A549 (cell line): ENCODE measurements at places on chromosomes 16 and 17. TPM values are rescaled to one million over a fixed set of nuclear protein-coding genes. Genes with fewer than 3 reads are reported as not detected.
A peak's percentile ranks its signal among the peaks of the same experiment; 100 is the strongest.

DNA sequence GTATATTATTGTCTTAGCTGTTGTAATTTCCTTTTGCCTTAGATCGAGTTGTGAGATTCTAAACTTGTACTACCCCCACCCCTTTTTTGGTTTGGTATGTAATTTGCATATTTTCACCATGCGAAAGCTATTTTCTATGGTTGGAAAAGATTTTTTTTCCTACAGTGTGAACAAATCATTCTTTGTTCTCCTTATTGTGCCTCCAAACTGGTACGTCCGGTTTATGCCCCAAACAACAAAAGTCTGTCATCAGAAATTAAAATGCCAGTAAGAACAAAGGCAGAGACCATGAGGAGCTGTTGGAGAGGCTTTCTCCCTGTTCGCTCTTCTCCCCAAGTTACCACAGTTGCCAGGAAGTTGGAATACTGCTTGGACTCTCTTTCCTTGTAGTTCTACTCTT lies 66.1 kb downstream of the BCAS3 start:
- no peak for DNase-seq

DNA sequence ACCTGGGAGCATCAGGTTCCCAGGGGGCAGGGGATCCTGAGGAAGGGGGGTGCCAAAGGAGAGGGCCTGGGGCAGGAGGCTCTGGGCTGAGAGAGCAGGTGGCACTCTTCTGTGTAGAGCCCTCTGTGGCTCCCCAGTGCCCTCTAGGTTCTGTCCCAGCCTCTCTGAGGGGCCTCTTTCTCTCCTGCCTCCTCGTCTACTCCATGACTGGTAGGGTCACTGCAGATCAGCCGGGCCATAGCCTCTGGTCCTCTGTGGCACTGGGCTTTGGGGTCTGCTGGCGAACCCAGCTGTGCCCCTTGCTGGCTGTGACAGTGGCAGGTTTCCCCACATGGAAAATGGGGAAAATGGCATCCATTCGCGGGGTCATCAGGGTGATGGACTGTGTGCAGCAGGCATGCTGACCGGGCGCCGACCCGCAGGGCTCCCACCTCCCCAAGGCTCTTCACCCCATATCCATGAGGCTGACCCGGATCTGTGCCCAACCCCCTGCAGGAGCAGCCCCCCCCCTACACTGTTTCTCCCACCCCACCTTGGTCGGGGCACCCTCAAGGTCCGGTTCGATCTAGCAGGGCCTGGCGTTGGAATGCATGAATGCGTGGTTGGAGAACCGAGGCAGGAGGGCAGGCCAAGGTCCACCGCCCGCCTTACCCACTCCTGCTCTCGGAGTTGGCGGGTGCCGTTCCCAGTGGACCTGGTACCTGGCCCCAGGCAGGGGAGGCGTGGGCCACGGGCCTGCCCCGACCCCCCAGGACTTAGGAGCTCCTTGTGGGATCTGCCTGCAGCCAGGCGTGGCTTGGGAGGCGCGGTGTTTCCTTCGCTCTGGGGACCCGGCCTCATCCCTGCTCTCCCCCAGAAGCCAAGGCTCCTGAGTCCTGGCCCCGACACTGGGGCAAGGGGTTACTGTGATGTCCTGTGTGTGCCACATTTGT lies 6.5 kb downstream of the GLIS2 start:
- DNase-seq: no peak

DNA sequence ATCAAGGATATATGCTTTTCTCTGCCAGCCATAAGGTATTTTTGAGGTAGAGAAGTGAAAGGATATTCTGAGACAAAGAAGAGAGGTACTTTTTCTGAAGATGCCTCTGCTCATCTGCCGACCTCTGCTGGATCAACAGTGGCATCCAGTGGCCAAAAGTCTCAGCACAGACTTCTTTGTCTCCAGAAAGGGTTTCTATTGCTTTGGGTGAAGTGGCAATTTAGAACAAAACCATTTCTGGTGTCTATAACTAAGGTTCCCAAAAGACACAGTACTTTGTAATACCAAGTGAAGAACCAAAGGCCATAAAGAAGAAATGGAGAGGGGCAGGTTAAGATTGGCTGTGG lies 155.2 kb upstream of the C17orf78 start:
- no peak for DNase-seq

DNA sequence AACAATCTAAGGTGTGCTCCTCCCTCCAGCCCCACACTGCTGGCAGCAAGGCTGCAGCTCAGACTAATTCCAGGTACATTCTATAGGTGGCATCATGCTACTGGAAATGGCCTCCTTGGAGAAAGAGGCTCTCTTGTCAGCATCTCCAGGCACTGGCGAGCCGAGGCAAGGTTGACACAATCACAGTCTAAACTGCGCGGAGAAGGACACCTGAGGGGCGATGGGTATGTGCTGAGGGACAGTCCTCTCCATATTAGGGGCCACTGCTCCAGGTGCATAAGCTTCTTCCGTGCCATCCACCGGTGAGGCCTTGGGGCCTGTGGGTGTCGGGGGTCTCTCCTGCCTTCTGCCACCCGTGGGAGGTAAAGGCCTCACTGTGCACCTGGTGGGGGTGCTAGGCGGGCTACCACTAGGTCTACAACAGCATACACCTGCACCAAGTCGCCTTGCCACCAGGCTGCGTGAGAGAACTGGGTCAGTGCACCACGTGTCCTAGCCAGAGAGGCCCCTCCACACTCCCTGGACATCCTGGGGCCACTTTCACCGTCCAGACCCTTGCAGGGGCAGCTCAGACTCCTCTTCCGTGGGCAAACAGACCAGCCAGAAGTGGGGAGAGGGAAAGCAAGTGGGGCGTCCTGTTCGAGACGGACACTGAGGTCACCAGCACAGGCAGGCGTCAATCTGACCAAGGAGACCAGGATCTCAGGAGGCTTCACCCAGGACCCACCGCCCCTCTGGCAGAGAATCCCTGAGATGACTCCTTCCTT lies 12.1 kb upstream of the CBX8 start:
- peak; percentile 90 for DNase-seq

Gene HS3ST3B1
- 0.11 to 0.18 TPM (median 0.15 TPM) in 3 replicates for polyA plus RNA-seq

DNA sequence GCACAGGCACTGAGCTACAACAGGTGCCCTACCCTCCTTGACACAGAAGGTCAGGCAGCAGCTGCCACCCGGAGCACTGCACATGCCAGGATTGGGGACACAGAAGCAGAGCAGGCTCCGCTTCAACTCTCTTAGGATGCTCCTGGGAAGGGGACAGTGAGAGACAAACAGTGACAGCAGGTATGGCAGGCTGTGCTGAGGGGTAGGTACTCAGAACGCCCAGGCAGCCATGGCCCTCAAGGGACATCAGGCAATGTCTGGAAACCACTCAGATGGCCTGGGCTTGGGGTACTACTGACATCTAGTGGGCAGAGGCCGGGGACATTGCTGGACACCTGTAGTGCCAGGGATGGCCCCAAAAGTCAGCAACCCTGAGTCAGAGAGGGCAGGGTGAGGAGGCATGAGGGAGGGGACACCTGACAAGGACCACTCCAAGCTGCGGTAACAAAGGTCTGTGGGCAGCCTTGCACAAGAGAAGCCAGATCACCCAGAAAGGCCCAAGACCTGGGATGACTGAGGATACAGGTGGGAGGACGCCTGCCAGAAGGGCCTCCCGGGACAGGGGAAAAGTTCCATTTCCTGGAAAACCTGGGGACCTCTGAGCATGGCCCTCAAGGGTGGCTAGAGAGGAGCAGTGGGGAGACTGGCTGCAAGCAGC lies 21.2 kb downstream of the PEMT start:
- DNase-seq: peak; percentile 80

GRCh38 chr17:3944485-3945388 lies 19.5 kb downstream of the ATP2A3 start:
- DNase-seq: peak; percentile 36

- DNase-seq: no peak
Observed at GRCh38 chr16:48965386-48965785, 316.3 kb downstream of the CBLN1 start.

Gene KIF19
- not detected in 3 replicates for polyA plus RNA-seq

Gene UNC119
- polyA plus RNA-seq: 22.8 to 27.8 TPM (median 26.0 TPM) in 3 replicates

Gene TMEM88
- polyA plus RNA-seq: 0.17 to 0.73 TPM (median 0.33 TPM) in 3 replicates

DNA sequence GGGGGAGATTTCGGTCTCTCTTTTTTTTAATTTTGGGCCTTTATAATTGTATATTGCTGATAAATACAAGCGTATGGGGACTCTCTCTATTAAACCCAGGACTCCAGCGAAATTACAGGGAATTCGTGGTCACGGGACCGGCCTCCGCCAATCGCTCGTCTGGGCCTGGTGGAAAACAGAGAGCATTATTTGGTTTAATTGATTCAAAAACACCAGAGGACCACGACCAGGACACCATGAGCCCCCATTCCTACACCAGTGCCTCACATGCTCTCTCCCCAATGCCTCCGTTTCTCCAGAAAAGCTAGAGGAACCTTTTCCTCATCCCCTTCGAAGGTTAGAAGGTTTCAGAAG lies at the start of gene HOXB2:
TSS of gene HOXB2 (minus strand) at position 88 of the 354 bp plus-strand sequence. CDS start 198 bp downstream, outside the sequence.
- no peak for DNase-seq

DNA sequence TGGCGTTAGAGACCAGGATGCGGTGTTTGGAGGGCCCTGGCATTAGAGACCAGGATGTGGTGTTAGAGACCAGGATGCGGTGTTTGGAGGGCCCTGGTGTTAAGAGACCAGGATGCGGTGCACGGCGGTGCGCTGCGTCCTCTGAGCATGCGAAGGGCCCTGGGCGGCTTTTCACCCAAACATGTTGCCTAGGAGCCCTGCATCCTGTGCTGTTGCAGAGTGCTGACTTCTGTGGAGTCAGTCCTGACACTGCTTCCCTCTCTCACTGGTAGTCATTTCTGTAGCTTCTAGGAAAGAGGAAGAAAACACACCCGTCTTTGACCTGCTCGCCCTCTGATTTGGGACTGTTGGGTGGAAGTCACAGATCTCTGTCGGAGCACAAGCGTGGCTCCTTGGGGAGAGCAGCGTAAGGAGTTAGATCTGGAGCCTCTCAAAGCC lies 141.2 kb downstream of the LAT start:
- DNase-seq: no peak

Gene ASIC2
- polyA plus RNA-seq: 1.5 to 1.9 TPM (median 1.6 TPM) in 3 replicates

- no peak for DNase-seq
Observed at GRCh38 chr17:13743906-13744305, 142.2 kb upstream of the HS3ST3A1 start.

GRCh38 chr17:72099919-72100318 lies 20.9 kb upstream of the SOX9 start:
- no peak for DNase-seq

DNA sequence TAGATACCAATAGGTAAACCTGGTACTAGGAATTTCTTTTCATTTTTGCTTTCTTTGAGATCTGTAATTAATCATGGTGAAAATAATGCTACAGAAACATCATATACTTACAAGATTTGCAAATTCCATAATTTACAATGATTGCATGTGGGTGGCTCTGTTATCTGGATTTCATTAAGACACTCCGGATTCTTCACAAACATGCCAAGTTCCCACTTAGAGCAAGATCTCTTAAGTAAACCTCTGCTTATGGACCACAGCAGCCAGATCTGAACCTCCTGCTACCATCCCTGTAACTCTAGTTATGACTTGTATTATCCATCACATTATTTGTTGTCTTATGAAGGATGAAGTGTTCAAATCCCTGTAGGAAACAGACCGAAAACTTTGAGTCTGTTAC lies 424.7 kb downstream of the CDH13 start:
- DNase-seq: no peak

GRCh38 chr17:81608605-81609004 lies 28.3 kb downstream of the NPLOC4 start:
- no peak for DNase-seq

Gene TAT
- 0.03 to 0.06 TPM (median 0.05 TPM) in 3 replicates for polyA plus RNA-seq

DNA sequence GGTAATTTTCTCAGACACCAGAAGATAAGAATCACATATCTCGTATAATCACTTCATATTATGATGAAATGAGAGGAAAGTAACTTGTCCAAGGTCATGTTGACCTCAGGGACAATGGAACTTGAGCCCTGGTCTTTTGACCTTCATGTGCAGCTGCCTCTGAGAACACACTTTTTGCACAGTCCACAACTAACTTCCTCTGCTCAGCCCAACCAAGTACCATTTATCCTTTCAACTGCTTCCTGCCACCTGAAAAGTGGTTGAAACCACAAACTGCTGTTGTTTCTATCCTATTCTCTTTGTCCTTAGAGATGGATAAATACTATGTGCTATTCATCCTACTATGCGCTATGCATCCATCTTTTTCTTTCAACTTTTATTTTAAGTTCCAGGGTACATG lies 2.3 kb upstream of the CCL1 start:
- no peak for DNase-seq

Gene ARL5C
- polyA plus RNA-seq: not detected in 3 replicates

Gene IL21R
- 0.04 TPM in 3 replicates for polyA plus RNA-seq

DNA sequence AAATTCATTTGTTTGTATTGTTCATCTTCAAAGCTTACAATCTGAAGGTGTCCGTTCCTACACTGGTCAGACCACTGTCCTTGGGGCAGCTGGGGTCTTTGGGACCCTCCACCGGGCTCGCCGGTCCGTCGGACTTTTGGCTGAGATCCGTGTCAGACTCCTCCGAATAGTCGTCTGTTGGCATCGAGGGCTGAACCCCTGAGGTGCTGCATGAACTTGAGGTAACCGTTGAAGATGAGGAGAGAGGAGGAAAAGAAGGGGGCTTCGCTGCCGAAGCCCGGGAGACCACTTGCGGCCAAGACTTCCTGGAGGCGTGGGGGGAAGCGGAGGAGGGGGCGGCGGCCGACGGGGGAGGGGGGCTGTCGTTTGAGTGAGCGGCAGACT lies 260.8 kb downstream of the ZFHX3 start:
- DNase-seq: no peak

DNA sequence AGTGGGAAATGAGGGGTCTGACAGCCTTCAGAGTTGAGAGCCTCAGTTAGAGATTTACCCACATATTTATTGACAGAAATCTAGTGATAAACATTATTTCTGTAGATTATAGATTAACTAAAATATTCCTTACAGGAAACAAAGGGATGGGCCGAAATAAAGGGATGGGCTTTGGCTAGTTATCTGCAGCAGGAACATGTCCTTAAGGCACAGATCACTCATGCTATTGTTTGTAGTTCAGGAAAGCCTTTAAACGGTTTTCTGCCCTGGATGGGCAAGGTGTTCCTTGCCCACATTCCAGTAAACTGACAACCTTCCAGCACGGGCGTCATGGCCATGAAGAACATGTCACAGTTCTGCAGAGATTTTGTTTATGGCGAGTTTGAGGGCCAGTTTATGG lies 154.8 kb upstream of the TOM1L1 start:
- no peak for DNase-seq

Gene CALB2
- polyA plus RNA-seq: 4.6 to 10.1 TPM (median 6.4 TPM) in 3 replicates

- peak; percentile 74 for DNase-seq
Observed at GRCh38 chr17:73091770-73092522, 542 bp downstream of the SLC39A11 start.

DNA sequence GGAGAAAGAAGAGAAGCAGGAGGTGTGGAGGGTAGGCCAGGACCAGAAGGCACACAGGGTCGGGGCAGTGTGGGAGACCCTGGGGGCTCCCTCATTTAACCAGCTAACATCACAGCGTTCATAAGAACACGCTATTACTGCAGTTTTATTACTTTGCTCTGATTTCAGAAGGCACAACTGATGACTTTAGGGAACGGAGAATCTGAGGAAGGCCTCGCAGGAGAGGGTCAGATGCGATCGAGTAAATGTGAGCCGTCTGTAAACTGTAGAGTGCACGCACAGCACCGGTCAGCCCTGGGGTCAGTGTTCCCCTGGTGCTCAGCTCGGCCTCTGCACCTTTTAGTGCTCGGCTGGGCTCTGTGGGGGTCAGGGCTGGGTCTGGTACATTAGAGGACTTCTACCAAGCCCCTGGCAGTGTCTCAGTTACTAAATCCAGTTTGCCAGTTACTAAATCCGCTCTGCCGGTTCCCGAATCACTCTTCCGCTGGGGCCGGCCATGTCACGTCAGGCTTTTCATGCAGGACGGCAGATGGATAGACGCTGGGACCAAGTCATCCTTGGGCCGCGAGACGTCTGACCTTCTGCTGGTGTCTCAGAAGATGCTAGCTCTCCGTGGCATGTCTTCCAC lies 325.9 kb downstream of the SEC14L1 start:
- no peak for DNase-seq

- DNase-seq: no peak
Observed at GRCh38 chr16:9300252-9300651, 208.8 kb downstream of the HAPSTR1 start.

- DNase-seq: no peak
Observed at GRCh38 chr17:6721744-6722143, 8.6 kb upstream of the SLC13A5 start.
